ENCODE measurements at places on chromosomes 3 and 15.

DNA sequence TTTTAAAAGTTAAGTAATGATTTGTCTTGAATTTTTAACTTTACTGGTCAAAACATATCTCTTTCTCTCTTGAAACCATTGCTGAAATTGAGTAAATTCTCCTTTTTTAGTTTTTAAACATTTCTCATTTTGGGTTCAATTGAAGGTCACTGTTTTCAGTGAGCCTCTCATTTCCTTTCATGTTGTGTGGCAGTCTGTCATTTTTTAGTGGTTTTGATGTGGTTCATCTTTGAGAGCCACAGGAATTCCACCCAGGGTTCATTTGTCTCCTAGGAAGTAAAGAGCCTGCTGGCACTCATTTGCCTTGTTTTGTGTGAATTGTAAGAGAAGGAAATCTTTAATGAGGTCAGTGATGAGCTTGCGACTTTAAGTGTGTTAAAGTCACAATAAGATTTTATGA is 10.4 kb downstream of the CLDN11 start:
- no peak for DNase-seq

DNA sequence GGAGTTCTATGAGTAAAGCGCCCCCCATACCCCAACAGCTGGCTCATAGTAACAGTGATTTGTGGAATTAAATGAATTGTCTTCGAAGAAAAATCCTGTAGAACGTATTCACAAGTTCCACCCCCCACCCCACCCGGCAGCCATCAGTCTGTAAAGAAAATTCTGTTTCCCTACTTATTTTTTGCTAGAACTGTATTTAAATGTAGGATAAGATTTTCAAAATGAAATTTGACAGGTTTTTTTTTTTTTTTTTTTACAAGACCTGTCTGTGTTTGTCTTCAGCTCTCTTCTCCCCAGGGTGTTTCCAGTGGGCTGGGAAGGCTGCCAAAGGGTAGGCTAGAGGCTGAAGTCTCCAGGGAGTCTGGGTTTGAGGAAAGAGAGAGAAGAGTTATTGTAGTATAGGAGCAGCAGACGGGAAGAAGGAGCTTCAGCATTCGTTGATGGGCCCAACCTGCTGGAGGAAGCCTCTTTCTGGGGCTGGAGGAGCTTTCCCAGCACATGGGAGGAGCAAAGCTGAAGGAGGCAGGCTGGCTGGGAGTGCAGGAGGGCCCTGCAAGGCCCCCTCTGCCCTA is 130.6 kb upstream of the SEMA6D start:
- DNase-seq, result peak; percentile 78

- no peak for DNase-seq
Observed at GRCh38 chr3:65539616-65540015, 499.1 kb downstream of the MAGI1 start.

GRCh38 chr15:89088605-89089315 is 504 bp downstream of the ABHD2 start:
- DNase-seq, result no peak

DNA sequence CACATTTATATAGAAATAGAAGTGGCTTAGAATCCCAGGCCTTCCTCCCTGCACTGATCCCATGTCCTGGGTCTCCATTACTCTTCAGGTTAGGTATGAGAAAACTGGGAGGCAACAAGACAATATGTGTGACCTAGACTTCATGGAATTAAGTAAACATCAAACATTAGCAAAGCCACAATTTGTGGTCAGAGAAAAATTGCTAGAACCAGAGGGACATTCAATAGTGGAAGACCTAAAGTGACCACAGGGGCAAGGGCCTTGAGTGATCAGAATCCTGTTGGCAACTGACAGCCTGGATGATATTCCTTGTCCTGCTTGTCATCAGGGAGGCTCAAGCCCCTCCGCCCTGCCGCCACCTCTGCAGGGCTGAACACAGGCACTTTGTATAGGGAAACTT is 322.8 kb upstream of the CTNNB1 start:
- no peak for DNase-seq

DNA sequence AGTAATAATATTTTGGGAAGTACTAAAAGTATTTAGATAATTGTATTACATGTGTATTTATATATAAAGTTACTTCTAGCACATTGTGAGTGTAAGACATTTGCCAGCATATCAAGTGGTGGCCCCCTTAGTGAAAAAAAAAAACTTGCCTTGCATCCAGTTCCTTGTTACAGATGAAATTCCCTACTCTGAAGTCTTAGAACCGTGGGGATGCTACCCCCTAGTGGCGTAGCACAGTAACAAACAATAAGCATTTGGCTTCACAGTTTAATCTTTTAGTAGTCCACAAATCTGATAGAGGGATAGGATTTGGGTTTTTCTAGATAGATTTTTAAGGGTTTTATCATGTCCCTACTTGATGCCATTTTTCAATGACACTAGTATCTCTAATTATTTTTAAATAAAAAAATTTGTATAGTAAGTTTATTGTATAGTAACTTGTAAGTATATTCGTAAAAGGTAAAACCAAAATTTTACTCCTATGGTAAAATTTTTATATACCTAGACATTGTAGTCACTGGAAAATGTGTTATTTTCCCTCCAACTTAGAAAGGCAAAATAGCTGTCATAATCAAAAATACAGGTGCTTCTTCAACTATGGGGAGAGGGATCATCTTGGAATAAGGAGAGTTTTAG is 14.3 kb downstream of the SMC4 start:
- peak; percentile 76 for DNase-seq

DNA sequence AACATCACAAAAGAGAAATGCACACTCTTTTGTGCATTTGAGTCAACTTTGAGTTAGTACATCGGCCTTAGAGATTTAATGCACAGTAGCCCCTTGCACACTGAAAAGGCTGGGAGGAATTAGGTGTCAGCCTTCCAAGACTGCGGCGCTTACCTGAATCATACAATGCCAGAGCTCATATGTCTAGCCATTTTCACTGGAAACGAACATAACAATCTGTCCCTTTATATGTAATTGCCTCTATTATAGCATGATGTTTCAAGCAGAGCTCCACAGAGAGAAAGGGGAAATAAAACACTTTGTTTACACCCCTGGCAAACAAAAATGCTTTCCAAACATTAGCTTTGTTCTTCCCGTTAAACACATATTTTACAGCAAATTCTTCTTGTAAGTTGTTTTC is 315.7 kb upstream of the SLCO3A1 start:
- no peak for DNase-seq
